Left renal cortex interstitium (tissue), 4 donors: ENCODE measurements at places on chromosomes 12 and 14. TPM values are rescaled to one million over a fixed set of nuclear protein-coding genes. Genes with fewer than 3 reads are reported as not detected.

The FGF6 gene
- polyA plus RNA-seq, result not detected

The LRR1 gene
- polyA plus RNA-seq, result 10.2 TPM

The STAC3 gene
- polyA plus RNA-seq, result 1.9 TPM

The ANKS1B gene
- polyA plus RNA-seq, result 4.8 TPM

The FGD6 gene
- polyA plus RNA-seq, result 9.9 TPM

The PRB2 gene
- polyA plus RNA-seq, result not detected

The CBLN3 gene
- polyA plus RNA-seq, result 3.8 TPM

The VWF gene
- polyA plus RNA-seq, result 11.9 TPM

The NPC2 gene
- polyA plus RNA-seq, result 313 TPM

DNA sequence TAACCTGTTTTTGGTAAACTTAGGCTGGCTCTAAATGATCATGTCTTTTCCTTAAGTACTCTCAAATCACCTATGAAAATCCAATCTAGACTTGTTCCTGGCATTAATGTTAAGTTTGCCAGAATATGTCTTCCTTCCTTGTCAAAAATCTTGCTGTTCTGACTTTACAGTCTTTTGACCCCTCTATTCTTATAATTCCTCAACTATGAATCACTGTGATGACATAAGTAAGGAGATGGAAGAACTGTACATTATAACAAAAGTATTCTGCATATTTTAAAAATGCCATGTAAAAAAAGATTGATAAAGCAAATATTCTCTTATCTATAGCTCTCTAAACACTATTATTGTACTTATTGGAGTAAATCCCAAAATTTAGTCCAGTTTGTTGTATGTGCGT, 51.4 kb upstream of the BAZ1A start:
- DNase-seq, result no peak

- DNase-seq, result no peak
Observed at GRCh38 chr12:95674163-95674562, 116.4 kb downstream of the NTN4 start.

DNA sequence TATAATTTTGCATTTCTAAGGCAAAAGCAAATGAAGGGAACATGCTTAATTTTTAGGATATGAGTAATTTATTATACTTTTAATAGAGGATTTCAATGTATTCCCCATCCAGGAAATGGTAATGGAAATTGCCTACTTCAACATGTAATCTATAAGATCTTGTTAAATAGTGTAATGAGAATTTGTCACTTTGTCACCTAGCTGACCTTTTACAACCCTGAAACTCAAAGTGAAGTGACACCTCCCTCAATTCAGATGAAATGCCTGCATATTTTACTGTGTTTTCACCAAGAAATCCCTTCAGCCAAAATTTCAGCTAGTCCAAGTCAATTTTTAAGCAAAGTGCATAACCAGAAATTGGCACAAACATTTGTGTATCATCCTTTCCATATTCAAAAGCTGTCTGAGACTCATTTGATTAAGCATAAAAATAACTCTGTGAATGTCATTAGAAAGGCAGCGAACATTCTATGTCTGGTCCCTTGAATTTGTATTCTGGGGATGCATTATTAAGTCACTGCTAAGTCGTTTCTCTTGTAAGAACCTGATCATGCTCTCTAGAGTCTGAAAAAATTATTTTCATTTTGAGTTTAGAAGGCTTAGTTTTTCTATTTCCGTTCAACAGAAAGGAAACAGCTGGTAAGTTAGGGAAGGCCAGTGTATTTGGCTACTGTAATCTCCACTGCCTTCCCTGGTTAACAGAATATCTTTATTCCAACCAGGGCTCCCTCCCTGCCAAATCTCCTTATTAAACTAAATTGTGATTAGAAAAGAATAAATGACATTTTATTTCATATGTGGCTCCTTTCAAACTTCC, 100.8 kb downstream of the IGF1 start:
- DNase-seq, result no peak

DNA sequence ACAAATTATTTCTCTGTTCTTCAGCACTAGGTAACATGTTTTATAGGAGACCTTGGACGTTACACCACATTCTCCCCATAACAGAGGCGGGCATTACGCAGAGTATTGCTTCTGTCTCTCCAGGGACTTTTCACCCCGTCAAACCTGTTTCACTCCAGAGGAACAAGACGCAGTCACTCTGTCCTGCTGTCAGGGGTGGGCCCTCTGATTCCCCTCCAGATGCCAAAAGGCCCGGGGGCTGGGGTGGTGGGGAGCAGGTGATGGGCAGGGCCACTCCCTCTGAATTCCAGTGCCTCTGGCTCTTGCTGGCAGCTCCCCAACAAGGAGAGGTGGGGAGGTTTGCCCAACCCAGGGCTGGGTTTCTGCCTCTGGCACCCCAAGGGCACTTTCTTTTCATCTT, 71.9 kb downstream of the NTF3 start:
- DNase-seq, result no peak

DNA sequence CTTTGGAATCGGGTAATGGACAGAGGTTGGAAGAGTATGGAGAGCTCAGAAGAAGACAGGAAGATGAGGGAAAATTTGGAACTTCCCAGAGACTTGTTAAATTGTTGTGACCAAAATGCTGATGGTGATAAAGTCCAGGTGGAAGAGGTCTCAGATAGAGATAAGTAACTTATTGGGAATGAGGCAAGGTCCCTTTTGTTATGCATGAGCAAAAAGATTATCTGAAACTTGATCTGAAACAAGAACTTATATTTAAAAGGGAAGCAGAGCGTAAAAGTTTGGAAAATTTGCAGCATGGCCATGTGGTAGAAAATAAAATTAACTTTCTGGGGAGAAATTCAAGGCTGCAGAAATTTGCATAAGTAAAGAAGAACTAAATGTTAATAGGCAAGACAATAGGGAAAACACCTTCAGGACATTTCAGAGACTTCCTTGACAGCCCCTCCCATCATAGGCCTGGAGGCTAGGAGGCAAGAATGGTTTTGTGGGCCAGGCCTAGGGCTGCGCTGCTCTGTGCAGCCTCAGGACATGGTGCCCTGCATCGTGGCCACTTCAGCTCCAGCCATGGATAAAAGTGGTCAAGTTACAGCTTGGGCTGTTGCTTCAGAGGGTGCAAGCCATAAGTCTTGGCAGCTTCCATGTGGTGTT, 425.7 kb upstream of the PRICKLE1 start:
- DNase-seq, result no peak

- no peak for DNase-seq
Observed at GRCh38 chr12:4908684-4909409, 858 bp upstream of the KCNA1 start.

DNA sequence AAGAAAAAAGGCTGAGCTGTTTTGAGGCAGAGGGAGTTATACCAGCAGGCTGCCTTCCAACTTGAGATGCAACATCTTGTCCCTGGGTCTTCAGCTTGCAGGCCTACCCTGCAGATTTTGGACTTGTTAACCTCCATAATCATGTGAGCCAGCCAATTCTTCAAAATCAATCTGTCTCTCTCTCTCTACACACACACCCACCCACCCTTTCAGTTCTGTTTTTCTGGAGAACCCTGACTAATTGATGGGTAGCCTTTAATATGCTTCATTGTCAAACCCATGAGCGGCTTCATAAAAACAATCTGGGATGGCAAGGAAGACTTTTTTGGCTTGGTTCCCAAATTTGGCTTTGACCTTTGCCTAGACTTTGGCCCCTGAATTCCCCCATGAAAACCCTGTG, 113.9 kb downstream of the TMX1 start:
- DNase-seq, result no peak

DNA sequence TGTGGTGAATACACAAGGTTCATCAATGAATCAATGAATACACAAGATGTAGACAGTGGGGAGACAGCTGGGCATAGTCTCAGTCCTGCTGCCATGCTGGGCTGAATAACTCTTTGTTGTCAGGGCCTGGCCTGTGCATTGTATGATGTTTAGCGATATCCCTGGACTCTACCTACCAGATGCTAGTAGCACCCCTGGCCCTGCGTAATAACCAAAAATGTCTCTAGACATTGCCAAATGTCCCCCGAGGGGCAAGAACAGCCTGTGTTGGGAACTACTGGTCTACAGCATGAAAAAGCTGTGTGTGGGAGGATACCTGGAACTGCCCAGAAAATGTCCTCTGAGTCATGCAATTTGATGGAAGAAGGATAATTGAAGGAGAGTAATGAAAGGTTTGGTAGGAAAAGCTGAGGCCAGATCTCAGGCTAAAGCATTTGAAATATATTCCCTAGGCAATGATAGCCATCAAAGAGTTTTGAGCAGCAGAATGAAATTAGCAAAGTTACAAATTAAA, 128.2 kb downstream of the TMEM30B start:
- no peak for DNase-seq

DNA sequence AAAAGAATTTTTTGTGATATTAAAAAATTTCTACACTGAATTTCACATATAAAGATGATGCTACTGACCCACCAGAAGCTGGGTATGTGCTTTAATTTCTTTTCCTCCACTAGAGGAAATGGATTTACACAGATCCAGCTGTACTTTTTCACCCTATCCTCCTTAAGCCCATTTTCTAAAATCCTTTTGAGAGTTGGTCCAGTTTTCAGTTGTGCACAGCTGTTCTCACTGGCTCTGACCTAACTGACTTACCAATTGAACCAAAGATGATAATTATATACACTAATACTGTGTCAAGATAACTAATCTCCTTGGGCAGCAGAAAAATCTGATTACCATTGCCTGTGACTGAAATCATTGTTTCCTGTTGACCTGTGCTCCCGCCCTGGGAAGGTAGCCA, 108.5 kb downstream of the ZFC3H1 start:
- DNase-seq, result no peak

GRCh38 chr14:37870632-37871346, 275.4 kb downstream of the TTC6 start:
- DNase-seq, result no peak

- no peak for DNase-seq
Observed at GRCh38 chr12:11718768-11719253, 69.3 kb downstream of the ETV6 start.

- DNase-seq, result no peak
Observed at GRCh38 chr12:57545809-57546437, 1.1 kb downstream of the DCTN2 start.

- no peak for DNase-seq
Observed at GRCh38 chr12:7450667-7451066, 6.7 kb upstream of the CD163L1 start.

DNA sequence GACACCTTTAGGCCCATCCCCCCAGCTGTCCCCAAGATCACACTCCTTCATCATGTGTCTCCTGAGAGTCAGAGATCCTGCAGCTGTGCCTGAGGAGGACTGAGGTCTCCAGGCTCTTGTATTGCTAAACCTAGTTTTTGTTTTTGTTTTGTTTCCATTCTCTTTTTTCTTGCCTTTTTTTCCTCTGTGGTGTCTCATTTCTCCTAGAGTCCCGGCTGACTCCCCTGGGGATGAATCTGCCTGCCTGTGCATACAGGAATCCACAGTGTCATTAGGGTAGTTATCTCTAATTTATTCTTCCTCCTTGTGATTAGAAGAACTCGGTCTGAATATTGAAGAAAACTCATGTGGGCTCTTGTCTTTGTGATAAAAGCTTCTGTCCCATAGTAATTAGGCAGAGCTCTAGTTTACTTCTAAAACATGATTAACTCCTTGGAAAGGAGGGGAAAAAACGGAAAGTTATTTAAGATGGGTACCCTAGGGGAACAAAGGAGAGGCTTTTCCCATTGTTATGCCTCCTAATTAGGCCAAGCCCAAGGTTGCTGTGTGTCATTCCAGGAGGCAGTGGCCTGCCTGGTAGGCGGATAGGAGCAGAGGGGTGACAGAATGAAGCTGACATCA, 343.2 kb downstream of the ZFP36L1 start:
- no peak for DNase-seq

- no peak for DNase-seq
Observed at GRCh38 chr12:116524964-116525379, 34.2 kb upstream of the MAP1LC3B2 start.

DNA sequence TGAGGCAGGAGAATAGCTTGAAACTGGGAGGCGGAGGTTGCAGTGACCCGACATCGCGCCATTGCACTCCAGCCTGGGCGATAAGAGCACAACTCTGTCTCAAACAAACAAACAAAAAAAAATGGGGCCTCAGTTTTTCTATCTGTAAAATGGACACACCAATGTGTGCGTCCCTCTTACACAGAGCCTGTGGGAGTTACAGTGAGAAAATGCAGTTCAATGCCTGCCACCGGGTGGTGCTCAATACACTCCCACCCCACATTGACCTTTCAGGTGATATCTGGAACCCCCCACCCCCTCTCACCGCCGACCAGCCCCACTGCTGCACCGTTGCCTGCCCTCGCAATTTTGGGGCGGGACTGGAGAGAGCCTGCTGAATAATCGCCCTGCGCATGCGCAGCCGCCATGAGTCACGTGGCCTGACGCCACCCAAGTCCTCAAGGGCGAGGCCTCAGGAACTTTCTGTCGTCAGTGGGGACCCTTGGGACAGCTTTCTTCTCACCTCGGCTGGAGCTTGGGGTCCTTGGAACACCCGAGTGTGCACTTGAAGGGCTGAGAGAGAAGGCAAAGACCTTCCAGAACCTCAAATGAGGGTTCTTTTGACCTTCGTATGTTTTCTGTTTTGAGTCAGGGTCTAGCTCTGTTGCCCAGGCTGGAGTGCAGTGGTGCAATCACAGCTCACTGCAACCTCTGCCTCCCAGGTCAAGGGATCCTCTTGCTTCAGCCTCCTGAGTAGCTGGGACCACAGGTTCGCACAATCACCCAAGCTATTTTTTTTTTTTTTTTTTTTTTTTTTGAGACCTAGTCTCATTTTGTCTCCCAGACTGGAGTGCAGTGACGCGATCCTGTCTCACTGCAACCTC, 14.6 kb upstream of the CABP1 start:
- no peak for DNase-seq

GRCh38 chr14:27184427-27184826, 586.6 kb upstream of the NOVA1 start:
- no peak for DNase-seq

- DNase-seq, result no peak
Observed at GRCh38 chr12:75374971-75375370, 15.9 kb upstream of the GLIPR1L2 start.

- DNase-seq, result no peak
Observed at GRCh38 chr14:73809391-73809790, 42.2 kb upstream of the PTGR2 start.

- no peak for DNase-seq
Observed at GRCh38 chr14:91126761-91127160, 12.9 kb downstream of the DGLUCY start.
